ENCODE measurements at places on chromosomes 3 and 15. TPM values are rescaled to one million over a fixed set of nuclear protein-coding genes. Genes with fewer than 3 reads are reported as not detected.

The TMEM212 gene
- not detected for total RNA-seq

The SCAANT1 gene
- total RNA-seq: not detected

DNA sequence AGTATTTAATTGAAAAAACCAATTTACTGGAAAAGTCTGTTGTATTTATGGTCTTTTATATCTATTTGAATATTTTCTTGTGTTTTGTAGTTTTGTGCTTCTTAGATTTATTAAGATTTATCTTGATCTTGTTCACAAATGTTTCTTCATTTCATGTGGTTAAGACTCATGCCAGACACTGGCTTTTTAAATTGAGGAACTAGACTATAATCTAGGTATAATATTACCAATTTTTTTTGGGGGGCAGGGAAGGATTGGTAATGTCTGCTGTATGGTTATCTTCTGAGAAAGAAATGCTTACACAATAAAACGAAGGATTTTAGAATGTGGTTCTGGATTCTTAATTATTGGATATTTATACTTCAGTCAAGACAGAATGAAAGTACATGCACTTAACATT lies 24.9 kb downstream of the AP4E1 start:
- DNase-seq: no peak

DNA sequence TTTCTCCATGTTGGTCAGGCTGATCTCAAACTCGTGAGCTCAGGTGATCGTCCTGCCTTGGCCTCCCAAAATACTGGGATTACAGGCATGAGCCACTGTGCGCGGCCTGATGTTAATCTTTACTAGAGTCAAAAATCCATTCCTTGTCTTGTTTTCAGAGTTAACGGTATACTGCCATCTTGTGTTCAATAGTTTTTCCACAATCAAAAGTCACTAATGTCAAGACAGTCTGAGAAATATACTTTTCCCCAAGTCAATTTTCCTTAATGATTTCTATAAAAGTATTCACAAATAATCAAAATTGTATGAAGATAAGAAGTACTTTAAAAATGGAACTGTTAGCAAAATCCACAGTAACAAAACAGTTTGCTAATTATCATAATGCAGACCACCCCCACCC lies 8.5 kb downstream of the CRBN start:
- peak; percentile 11 for DNase-seq

- no peak for DNase-seq
These were observed 166.7 kb downstream of the FOXP1 start for GRCh38 chr3:71416876-71417275.

DNA sequence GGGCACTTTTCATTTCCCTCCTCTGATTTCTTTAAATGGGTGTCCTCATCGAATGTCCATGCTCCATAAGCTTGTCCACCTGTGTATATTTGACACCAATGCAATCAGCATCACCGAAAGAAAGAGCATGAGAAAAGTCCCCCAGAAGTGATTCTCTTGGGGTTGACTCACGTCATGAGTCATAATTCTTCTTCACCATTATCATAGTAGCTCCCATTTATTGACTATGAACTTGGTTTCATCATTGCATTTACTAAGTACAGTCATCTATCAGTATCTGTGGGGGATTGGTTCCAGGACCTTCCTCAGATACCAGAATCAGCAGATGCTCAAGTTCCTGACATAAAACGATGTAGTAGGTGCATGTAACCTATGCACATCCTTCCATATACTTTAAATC lies 372.5 kb upstream of the CFAP20DC start:
- no peak for DNase-seq

DNA sequence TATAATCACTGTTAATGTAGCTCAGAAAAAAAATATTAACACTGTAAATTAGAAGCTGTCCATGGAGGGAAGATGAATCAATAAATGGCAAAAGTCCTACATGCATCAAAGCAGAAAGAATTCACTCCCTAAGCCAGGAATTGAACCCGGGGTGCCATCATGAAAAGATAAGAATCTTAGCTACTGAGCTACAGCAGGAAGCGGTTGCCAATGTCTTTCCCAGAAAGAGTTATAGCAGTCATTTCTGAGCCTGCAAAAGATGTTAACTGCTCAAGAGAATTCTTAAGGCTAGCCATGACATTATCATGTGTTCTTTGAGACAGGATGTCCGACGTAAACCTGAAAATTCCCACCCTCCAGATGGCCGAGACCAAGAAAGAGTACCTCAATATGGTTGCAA lies 47.4 kb upstream of the MKRN3 start:
- DNase-seq: peak; percentile 3

DNA sequence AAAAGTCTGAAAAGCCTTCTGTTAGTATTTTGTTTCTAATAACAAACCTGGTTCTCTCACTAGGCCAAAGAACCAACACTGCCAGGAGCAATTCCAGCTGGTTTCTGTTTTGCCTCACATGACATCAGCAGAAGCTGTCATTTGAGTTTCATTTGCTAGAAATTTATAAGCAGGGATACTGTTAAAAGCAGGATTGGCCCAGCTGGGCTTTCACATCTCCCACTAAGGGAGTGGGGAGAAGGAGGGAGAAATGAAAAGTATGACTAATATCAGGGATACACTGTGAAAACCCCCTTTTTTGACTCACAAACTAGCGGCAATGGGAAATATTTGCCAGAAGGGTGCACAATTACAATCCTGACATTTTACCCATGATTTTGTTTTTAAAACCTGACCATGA lies 5.3 kb downstream of the CCDC80 start:
- peak; percentile 77 for DNase-seq

GRCh38 chr15:76196269-76197231 lies 114.7 kb downstream of the ETFA start:
- peak; percentile 73 for DNase-seq

The GOLGA8T gene
- not detected for total RNA-seq

DNA sequence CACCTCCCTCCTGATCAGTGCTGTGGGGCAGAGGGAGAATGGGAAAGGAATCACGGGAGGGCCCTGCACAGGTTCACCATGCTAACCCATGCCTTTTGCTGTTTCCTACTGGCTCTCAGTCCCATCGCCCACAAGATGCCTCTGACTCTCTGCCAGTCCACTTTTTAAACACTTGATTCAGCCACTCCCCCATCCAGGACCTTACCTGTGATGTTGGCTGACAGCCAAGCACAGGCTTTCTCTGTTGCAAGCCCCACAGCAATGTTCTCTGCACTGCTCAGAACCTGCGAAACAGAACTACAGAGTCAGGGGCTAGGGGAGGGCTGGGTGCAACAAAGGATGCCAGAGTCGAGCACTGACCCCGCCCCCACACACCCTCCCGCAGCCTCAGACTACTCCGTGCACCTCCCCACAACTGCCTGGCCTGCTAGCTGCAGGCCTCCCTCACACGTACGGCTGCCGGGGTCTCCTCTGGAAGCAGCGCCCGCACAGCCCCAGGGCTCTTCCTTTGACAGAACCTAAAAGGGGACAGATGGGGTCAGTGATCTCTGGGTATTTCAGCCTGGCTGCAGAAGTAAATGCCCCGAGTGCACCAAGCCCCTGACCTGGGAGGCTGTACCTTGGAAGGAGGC lies 9.1 kb downstream of the CDAN1 start:
- DNase-seq: no peak

The CRABP1 gene
- not detected for total RNA-seq

GRCh38 chr15:83118291-83118827 lies 10.9 kb downstream of the TM6SF1 start:
- no peak for DNase-seq

- no peak for DNase-seq
These were observed 270.5 kb downstream of the MBNL1 start for GRCh38 chr3:152539191-152539764.

The CD86 gene
- not detected for total RNA-seq

DNA sequence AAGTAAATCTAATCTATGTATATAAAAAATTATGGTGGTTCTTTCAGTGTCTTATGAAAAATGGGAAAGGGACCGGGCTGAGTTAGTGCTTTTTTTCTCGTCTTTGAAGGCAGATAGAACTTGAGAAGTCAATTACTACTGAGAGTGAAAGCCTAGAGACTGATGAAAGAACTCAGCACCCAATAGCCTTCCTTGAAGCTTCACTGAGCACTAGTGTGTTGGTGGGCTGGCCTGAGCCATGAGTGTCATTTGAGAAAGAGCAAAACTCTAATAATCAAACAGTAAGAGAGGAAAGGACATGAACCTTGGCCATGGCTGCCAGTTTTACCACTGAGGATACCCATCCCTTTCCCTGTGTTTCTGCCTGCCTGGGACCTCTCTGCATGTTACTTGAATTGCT lies 428.3 kb upstream of the RASGRP1 start:
- no peak for DNase-seq

The ZNF662 gene
- total RNA-seq: 1.1 TPM

- no peak for DNase-seq
These were observed 24.3 kb upstream of the TATDN2 start for GRCh38 chr3:10223676-10224639.

GRCh38 chr15:62343397-62343796 lies 178.3 kb upstream of the C2CD4B start:
- no peak for DNase-seq

DNA sequence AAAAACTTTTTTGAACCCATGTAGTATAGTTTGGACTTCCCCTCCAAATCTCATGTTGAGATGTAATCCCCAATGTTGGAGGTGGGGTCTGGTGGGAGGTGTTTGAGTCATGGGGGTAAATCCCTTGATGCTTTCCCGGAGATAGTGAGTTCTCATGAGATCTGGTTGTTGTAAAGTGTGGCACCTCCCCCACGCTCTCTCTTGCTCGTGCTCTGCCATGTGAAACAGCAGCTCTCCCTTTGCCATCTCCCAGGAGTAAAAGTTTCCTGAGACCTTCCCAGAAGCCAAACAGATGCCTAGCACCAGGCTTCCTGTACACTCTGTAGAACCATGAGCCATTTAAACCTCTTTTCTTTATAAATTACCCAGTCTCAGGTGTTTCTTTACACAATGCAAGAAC lies 16.0 kb upstream of the RNU6-1 start:
- DNase-seq: no peak

GRCh38 chr3:196553551-196553950 lies 14.8 kb downstream of the WDR53 start:
- peak; percentile 36 for DNase-seq

Data from myocyte (in vitro differentiated cells).